ENCODE measurements at places on chromosomes 6 and 20.

DNA sequence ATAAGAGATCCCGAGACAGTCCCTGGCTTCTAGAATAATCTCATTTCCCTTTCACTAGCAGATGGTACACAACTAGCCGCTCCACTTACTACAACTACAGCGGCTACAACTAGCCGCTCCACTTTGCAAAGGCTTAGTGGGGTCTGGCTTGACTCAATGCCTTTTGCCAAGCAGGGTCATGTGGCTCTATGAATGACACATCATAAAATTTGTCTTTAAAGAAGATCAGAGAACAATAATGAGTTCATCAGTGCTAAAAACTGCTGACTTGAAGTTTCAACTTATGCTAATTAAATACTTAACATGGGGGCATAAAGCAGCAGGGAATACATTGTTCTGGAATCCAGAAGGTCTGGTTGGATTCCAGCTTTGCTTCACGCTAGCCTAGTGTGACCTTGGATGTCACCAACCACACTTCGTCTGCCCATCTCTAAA lies 2.0 kb upstream of the MICAL1 start:
- no peak for DNase-seq

GRCh38 chr6:115592025-115592424 lies 468.7 kb downstream of the FRK start:
- DNase-seq, result no peak

DNA sequence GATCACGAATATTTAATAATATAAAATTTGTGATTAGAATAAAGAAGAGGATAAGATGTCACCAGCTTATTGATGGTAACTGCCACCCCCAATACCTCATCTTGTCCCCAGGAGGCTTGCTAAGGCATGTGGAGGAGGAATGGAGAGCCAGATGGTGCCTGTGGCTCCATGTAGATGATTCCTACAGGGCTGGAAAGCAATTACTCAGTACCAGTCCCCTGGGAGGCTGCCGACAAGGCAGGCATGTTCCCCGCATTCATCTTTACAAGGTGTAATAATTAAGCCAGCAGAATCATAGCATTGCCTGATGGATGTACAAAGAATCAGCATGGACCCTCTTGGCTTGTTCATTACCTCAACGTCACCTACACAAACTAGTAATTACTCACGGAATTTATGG lies 155.3 kb downstream of the PLCB1 start:
- DNase-seq, result no peak

GRCh38 chr20:58042591-58042990 lies 185.9 kb downstream of the ANKRD60 start:
- DNase-seq, result no peak

- no peak for DNase-seq
Observed at GRCh38 chr6:71478834-71479541, 190.4 kb downstream of the OGFRL1 start.

- no peak for DNase-seq
Observed at GRCh38 chr6:25359191-25359861, 80.2 kb downstream of the CARMIL1 start.

GRCh38 chr6:2920671-2921112 lies 17.6 kb upstream of the SERPINB9 start:
- no peak for DNase-seq

DNA sequence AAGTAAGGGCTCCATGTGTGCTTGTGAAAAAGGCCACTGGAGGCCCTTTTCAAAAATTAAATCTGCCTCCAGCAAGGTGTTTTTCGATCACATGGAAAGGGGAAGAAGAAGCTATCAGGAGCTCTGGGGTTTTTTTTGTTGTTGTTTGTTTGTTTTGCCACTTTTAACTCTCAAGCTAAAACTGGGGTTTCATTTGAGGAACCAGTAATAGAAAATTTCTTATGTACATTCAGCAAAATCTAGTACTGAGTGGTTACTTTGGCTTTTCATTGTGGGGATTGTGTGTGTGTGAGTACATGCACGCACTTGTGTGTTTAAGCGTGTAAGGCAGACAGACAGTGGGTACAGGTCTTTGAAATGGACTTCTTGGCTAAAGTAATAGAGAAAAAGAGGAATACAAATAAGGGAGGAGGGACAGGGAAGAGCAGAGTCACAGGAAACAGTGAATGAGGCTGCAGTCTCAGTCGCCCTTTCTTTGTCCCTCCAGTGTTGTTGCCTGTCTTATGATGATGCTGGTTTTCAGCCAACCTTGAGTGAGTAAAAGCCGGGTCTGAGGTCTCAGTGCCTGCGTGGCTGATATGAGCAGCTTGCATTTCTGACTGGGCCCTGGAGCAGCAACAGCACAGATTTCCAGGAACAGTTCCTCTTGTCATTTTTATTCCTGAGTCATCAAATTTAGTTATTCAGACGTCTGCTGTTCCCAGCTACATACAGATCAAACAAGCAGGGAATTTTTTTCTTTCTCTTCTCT lies 26.2 kb downstream of the SLC16A10 start:
- no peak for DNase-seq

GRCh38 chr20:22921595-22922421 lies 113.3 kb upstream of the SSTR4 start:
- no peak for DNase-seq

GRCh38 chr6:144315226-144315980 lies 30.3 kb downstream of the UTRN start:
- DNase-seq, result no peak

GRCh38 chr20:25543068-25543467 lies 42.3 kb downstream of the NINL start:
- DNase-seq, result no peak

DNA sequence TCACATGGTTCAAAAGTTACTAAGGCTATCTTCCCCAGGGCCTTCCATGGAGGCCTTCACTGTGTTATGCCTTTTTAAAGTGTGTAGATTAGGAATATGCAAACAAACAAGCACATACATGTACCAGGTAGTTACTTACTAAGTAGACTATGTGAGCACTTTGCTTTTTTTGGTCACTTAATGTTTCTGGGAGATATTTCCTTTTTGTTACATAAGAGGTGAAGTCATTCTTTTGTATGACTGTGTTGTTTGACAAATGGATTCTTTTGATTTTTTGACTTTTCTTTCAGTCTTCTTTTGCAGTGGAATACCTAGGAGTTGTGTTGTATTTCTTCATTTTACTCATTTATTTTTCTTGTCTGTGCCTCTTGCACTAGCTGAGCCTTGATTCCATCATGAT lies 39.6 kb upstream of the BCAS1 start:
- no peak for DNase-seq

DNA sequence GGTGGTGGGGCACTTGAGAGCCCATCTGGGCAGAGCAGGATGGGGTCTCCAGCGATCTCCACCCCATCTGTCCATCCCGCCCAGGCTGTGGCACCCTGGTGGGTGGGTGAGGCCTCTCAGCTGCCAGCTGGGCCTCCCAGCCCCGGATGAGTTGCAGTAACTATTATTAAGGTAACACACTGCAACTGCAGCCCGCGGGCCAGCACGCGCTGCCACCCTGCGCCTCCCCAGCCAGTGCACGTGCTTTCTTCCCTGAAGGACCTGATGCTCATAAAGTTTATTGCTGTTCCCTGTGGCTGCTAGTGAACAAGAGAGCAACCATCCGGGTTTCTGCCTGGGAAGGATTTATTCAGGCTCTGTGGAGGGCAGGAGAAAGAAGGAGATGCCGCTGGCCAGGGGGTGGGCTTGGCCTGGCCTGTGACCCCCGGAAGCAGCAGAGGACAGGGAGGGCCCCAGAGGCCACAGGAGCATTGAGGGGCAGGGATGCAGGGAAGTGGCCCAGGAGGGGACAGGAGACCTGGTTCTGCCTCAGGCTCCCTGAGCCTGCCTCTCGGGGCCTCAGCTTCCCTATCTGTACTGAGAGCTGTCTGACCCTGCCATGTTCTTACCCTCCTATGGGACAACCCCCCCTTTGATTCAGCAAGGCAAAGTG lies 1.7 kb downstream of the IP6K3 start:
- DNase-seq, result no peak

- no peak for DNase-seq
Observed at GRCh38 chr6:129292836-129293235, 409.9 kb downstream of the LAMA2 start.

GRCh38 chr6:142326540-142326939 lies 24.7 kb downstream of the ADGRG6 start:
- DNase-seq, result no peak

GRCh38 chr20:52805843-52806242 lies 166.3 kb upstream of the TSHZ2 start:
- no peak for DNase-seq

DNA sequence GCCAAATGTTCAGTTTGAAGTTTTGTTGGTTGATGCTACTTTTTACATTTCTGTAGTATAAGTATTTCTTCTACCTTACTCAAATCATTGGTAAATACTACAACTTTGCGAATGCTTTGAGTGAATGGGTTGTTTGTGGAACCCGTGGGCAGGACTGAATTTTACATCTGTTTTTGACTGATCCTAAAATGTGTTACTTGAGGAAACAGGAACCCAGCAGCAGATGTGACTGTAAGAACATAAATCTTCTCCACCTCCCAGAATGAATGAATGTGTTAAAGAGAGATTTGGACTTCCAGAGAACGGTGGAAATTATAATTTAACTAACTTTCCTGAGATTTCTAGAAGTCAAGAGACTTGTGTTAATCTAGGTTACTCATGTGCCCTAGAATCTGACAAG lies 728.5 kb upstream of the MARCKS start:
- DNase-seq, result no peak

- peak; percentile 45 for DNase-seq
Observed at GRCh38 chr20:5400164-5400762, 83.5 kb upstream of the PROKR2 start.

DNA sequence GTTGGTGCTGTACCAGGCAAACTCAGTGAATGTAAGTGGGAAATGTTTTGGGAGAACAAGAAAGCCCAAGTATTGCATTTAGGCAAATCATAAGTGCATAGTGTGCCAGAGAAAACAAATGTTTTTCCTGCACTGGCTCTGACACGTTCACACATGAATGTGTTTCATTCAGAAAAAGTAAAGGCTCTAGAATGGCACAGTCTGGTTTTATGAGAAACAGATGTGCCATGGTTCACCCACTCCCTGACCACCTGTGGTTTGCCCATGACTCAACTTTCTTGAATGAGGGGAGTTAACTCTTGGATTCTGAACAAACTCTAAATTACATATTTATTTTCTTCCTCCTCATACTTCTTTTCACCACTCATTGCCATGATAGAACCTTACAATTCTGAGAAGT lies 126.9 kb downstream of the KCNQ5 start:
- no peak for DNase-seq

DNA sequence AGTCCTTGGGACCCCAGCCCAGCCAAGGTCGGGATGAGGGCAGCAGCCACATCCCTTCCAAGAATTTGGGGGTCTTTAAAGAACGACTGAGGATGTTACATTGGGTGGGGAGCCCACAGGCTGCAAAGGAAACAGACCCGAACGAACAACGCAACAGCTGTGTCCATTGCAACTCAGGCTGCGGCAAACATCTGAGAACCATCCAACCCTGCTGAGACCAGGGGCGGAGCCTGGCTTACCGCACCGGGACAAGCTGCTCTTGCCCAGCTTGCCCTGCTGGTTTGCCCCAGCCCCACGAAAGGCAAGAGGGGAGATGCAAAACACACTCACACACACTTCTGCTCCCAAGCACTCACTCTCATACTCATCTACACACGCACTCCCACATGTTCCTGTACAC lies 21.5 kb upstream of the TAF4 start:
- no peak for DNase-seq

- no peak for DNase-seq
Observed at GRCh38 chr20:52204136-52204535, 12.6 kb upstream of the ZFP64 start.

DNA sequence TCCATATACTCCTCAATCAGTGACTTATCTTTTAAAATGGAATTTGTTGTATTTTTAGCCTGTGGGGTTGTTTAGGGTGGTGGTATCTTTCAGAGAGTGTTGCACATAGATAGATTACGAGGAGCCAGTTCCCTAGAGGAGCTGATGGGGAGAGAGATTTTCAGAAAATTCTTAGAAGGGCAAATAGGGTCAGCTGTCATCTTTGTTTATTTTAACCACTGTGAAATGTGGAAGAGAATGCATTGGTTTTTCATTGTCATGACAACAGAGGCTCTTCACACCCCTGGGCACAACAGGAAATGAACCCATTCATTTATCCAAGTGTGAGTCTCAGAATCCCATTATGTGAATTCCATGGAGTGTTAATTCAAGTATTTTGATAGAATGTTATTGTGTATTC lies 188.4 kb downstream of the JARID2 start:
- DNase-seq, result no peak

GRCh38 chr6:127300411-127300810 lies 33.7 kb downstream of the RNF146 start:
- no peak for DNase-seq

GRCh38 chr6:166705069-166705468 lies 78.0 kb upstream of the RPS6KA2 start:
- DNase-seq, result no peak

DNA sequence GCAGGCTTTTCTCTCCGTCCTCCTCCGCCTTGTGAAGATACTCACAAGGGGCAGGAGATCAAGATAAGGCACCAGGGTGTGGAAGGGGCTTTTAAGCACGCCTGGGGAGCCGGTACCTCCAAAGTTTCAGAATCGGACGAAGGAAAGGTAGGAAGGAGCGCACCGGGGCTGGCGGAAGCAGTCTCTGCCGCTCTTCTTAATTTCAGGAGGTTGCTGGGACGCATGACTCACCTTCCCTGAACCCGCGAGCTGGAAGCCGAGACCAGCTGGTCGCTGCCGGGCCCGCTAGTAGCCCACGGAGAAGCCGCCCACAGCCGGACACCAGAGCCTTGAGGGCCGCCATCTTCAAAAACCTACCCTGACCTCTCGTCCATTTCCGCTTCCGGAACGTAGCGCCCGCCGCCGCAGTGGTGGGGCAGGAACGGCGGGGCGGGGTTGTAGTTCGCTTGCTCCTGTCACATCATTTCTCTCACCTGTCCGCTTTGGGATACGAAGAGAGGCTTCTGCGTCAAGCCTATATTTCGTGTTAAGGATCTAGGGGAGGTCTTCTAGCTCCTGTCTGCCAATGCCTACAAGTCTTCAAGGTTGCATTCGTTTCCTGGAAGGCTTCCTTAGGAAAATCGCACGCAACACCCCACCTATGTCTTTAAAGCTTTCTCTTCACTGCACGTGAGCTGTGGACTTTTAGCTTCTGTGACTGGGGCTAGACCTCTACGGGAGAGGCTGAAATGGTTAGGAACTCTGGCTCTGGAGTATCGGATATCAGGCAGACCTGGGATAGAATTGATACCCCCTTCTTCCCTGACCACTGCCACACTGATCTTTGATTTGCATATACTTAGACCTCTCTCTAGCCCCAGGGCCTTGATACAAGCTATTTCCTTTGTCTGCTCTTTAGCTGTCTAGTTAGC lies at the start of gene MRPS18A:
Gene MRPS18A (minus strand): TSS at position 355 of the 911 bp plus-strand sequence. CDS start 12 bp downstream, at position 343.
- DNase-seq, result peak; percentile 87

DNA sequence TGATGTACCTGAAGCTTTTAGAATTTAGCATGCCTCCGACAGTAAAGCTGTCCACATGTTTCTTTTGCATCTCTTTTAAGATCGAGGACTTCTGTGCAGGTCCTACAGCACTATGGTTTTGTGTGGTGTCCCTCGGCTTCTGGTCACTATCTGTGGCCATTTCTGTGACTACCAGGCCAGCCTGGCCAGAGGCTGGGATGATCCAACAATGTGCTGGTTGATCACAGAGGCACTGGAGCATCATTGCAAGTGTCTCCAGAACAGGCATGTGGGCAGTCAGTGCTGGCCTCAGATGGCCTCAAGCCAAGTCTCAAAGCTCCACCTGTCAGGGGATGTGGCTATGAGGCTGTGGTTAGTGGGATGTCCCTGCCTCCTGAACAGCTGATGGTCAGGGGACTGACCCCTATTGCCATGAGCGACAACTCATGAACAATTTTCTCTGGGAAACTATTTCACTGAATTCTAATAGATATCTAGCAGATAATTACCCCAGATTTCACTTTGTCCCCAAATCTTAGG lies 136.6 kb downstream of the SYNDIG1 start:
- DNase-seq, result no peak

- no peak for DNase-seq
Observed at GRCh38 chr6:128158496-128158895, 257.6 kb upstream of the THEMIS start.
